ENCODE measurements at places on chromosomes 16 and 17.

DNA sequence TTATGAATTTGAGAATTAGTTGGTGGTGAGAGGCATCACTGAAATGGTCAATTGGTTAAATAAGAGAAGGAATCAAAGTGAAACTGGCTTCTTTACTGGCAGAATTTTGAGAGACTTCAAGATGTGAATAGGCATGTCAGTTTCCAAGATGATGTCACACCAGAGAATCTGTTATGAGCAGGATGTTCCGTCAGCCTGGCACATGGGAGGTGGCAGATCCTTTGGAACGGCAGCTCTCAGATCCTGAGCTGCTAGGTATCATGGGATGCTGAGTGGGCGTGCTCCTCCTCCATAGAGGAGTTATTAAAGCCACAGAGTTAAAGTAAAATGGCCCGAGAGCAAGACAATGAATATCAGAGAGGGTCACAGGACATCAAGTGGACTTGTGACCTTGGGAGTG lies 444.3 kb upstream of the HSBP1 start:
- no peak for DNase-seq

- DNase-seq, result no peak
These were observed 3.4 kb downstream of the C1QTNF1 start for GRCh38 chr17:79027274-79027924.

DNA sequence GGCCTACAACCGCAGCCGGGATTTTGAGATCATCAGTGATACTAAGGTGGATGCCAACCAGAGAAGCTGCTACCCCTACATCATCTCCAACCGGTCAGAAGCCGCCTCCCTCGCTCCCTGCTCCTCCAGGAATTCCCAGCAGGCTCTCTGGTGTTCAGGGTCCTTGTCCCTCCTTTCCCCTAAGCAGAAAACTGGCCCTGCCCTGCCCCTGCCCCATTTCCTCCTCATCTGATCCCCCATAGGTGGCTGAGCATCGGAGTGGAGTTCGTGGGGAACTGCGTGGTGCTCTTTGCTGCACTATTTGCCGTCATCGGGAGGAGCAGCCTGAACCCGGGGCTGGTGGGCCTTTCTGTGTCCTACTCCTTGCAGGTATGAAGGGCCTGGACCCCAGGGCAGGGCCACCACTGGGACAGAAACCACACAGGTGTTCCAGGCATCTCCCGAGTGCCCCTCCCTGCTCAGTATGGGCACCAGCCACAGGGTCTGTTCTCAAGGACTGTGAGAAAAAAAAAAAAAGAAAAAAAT lies 29.8 kb downstream of the ANKRD40 start:
- no peak for DNase-seq

GRCh38 chr17:67868176-67868575 lies 42.9 kb downstream of the BPTF start:
- no peak for DNase-seq

DNA sequence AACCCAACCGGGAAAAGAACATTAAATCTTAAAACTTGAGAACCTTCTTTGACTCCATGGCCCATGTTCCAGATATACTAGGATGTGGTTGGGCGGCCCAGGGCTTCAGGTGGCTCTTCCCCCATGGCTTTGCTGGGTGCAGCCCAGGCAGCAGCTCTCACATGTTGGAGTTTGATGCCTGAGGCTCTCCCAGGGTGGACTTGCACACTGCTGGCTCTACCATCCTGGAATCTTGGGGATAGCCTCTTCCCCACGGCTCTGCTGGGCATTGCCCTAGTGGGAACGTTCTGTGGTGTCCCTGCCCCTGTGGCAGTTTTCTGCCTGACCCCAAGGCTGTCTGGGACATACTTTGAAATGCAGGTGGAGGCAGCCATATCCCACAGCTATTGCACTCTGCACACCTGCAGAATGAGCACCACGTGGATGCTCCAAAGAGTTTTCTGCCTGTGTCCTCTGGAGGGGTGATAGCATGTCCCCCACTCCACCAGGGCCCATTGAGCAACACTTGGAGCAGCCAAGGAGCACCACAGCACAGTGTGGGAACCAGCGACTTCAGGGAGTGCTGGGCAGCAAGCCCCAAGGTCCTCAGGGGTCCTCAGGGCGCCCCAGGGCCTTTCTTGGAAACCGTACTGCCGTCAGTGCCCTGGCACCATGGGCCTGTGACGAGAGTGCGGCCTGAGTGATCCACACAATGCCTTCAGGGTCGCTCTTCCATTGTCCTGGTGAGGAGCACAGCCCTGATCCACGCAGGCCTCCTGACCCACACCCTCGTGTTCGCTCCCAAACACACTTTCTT lies 70.8 kb downstream of the GOSR1 start:
- no peak for DNase-seq

DNA sequence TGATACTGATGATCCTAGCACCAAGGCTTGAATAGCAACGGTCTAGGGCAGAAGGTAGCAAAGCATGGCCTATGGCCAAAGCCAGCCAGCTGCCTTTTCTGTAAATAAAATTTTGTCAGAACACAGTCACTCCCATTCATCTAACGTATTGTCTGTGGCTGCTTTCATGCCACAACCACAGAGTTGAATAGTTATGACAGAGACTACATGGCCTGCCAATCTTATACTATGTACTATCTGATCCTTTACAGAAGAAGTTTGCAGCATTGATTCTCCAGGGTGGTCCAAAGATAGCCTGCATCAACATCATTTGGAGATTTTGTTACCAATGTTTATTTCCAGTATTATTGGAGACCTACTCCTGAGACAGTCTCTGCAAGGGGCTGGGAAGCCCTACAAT lies 19.9 kb upstream of the MMD start:
- no peak for DNase-seq

GRCh38 chr16:88447881-88448280 lies 5.2 kb upstream of the ZFPM1 start:
- no peak for DNase-seq

DNA sequence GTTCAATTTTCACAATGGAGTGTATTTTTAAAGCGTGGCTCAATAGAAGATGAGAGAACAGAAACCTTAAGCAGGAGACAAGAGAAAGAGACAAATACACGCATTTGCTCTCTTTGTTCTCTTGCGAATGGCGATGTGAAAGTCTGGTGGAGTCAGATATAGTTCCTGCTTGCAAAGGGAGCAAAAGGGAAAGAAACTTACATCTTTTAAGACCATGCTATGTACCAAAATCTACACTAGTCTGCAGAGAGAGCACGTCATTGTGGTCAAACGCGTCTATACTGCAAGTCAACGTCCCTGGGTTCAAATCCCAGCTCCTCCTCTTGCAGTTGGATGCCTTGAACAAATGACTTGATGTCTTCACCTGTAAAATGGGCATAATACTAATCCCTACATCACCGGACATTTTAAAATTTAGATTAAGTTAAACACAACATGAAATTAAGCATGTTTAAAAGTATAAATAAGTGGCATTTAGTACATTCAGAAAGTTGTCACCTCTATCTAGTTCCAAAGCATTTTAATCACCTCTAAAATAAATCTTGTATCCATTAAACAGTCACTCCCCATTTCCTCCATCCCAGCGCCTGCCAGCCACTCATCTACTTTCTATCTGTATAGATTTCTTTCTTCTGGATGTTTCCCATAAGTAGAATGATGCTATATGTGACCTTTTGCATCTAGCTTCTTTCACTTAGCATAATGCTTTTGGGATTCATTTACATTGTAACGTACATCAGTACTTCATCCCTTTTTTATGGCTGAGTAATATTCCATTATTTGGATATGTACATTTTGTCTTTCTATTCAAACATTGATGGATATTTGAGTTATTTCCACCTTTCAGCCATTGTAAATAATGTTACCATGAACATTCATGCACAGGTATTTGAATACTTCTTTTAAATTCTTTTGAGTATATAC lies 406.9 kb downstream of the TMEM114 start:
- no peak for DNase-seq

DNA sequence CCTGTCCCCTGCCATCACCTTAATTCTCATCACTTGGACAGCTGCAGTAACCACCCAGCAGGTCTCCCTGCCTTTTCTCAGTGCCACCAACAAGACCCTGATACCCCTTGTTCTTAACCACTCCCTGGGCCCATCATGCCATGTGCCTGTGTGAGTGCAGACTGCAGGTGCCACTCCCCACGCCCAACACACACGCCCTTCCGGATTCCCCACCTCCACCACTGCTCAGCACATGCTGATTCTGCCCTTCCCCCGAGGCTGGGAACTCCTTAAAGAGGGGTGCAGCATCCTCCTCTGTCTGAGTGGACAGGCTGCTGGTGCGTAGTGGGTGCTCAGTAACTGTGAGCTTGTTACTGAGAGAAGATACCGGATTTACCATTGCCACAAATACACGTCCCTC lies 52.4 kb downstream of the PLD6 start:
- DNase-seq, result no peak

DNA sequence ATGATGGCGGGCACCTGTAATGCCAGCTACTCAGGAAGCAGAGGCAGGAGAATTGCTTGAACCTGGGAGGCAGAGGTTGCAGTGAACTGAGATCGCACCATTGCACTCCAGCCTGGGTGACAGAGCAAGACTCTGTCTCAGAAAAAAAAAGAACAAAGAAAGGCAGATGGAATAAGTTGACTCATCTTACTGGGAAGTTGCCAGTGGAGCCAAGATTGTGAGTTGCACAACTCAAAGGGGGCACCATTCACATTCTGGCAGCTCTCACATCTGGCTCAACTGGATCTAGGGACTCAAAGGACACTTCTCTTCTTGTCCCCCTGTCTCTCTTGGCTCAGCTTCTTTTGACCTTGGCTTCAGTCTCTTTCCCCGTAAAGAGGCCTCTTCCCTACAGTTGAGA lies 53.7 kb upstream of the ETV4 start:
- no peak for DNase-seq

GRCh38 chr17:75289832-75290337 lies 652 bp upstream of the SLC25A19 start:
- no peak for DNase-seq

DNA sequence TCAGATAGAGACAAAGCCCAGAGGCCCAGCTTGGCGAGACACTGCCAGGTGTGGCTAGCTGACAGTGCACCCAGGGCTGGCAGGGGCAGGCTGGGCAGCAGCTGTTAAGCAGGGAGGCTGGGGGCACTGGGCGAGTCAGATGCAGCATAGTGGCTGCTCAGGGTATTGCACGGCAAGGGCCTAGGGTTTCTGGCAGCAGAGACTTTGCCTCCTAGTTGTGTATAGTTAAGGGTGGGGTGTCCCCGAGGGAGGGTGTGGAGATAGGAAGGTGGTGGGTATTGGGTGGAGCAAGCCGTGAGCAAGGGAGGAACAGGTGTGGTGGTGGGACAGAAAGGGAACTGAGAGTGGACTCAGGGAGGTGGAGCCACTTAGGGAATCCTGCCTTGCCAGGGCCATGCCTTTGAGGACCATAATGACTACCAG lies 66.0 kb downstream of the SMPD3 start:
- DNase-seq, result no peak

GRCh38 chr17:18978655-18979054 lies 25.9 kb downstream of the FAM83G start:
- DNase-seq, result no peak

DNA sequence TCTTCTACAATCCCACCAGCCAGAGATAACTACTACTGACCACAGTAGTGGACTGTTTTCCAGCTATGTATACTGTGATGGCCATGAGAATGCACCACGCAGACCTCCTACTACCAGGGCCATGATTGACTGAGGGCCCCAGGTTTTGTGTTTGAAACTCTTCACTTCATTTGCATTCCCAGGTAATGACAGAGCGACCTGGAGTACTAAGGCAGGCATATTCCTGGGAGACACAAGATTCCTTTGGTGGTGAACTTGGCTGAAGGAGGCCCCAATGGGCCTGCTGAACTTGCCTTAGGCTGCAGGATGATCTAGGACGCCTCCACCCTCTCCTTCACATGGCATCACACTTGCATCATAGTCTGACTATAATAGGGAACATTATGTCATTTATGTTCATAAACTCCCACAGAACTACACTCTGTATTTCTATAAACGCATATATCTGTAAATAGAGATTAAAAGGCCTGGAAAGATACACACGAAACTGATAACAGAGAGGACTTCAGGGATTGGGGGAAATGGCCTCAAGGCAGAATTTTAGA lies 30.4 kb downstream of the CLEC19A start:
- DNase-seq, result no peak

- DNase-seq, result no peak
These were observed 91.7 kb downstream of the LITAF start for GRCh38 chr16:11495066-11495407.

- no peak for DNase-seq
These were observed 32.0 kb downstream of the MBTPS1 start for GRCh38 chr16:84084570-84085270.

DNA sequence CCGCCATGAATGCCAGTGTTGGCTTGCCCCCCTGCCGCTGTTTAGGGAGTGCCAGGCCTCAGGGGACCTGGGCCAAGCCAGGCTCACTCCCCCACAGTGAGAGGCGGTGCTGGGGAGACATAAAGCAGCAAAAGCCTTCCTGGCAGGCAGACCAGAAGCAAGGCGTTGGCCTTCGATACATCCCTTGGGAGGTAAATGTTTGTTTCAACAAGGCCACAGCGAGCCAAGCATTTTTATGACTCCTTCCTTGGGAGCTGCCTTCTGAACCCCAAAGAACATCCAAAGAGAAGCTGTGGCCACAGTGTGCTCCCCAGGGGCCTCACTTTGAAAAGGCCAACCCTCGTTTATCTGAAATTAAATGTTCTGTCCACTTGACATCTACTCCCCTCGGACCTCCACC lies 119.7 kb upstream of the CIBAR2 start:
- DNase-seq, result no peak

DNA sequence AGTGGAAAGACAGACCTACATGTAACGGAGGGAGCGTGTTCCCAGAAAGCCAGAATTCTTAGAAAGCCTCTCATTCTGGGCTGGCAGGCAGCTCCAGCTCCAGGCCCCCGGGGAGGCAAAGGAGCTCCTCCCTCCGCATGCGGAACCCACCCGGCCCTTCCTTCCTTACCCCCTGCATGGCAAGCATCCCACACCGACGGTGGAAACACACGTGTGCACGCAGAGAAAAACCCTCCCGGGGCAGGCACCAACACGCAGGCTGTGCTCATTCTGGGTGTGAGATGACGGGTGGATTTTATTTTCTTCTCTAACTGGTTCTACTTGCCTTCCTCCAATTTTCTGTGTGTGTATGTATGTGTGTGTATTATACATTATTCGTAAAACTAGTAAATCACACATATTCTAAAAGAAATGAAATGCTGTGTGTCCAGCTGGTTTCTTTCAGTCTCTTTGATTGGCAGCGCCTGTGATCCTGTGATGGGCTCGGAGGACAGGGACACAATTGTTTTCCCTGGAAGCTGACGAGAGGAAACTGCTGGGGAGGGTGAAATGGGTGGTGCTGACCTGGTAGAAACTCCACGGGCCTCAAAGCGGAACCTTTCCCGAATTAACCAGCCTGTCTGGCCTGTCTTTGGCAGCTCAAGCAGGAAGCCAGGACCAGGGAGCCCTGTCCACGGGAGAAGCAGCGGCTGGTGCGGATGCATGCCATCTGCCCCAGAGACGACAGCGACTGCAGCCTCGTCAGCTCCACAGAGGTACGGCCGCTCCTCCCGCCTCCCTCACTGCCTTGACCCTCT lies 22.2 kb downstream of the CARD14 start:
- DNase-seq, result no peak
